ENCODE measurements at places on chromosomes 12 and 14.

- DNase-seq, result no peak
Measured at GRCh38 chr12:42859612-42860011, 270.1 kb upstream of the PRICKLE1 start.

DNA sequence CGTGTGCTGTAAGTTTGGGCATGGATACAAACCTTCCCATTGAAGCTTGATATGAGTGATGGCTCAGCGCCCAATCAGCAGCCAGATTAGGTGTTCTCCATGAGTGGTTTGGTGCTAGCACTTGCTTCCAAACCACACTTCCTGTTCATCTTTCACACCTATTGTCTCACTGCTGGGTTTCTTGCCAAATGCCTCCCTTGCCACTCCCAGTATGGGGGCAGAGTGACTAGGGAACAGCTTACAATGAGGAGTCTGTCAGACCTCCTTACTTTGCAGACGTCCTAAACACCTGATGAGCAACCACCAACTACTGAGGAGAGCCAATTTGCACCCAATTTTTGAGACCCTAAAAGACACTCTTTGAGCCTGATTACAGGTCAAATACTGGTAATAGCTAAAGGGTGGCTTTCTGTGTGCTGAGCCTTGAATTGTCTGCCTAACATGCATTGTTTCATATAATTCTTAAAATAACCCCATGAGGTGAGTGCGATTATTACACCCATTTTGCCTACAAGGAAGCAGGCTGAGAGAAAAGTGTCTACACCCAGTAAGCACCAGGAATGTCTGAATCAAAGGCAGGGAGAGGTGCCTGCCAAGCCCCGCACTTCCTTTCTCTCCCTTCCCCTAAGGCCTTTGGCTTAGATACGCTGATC is 48.4 kb upstream of the FOS start:
- no peak for DNase-seq

DNA sequence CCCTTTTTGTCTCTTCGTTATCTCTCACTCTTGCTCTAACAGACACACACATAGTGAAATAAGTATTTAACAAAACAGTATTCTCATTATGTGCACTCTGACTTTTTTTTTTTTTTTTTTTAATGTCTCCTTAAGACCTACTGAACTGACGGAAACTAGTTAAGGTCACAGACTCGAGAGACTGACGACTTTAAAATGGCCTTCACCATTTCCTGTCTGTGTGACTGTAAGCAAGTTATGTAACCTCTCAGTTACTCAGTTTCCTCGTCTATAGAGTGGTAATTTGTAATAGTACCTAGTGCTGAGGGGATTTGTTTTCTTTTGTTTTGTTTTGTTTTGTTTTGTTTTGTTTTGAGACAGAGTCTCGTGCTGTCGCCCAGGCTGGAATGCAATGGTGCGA is 284.8 kb downstream of the FBXL14 start:
- DNase-seq, result no peak

GRCh38 chr14:102977475-102977874 is 55.0 kb downstream of the AMN start:
- DNase-seq, result no peak

- no peak for DNase-seq
Measured at GRCh38 chr12:40107803-40108620, 2.1 kb upstream of the SLC2A13 start.

GRCh38 chr12:115191342-115191741 is 507.4 kb upstream of the TBX3 start:
- no peak for DNase-seq

DNA sequence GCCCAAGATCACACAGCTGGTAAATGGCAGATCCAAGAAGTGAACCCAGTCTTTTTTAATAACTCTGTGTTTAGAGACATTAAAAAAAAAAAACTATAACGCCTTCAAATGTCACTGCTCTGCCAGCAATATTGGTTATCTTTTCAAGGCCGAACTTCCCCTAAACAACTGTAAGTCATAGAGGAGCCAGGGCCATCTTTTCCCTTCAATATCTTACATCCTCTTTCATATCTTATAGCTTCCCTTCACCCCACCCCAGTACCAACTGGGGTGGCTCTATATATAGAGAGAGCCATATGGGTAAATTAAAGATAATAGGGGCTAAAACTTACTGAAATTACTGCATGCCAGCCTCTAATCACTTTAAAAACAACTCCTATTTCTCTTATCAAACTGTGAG is 100.2 kb downstream of the STAB2 start:
- DNase-seq, result no peak

- DNase-seq, result no peak
Measured at GRCh38 chr14:100286484-100287191, 19.6 kb downstream of the SLC25A29 start.

- peak; percentile 61 for DNase-seq
Measured at GRCh38 chr12:49984476-49985359, 12.0 kb downstream of the AQP6 start.

DNA sequence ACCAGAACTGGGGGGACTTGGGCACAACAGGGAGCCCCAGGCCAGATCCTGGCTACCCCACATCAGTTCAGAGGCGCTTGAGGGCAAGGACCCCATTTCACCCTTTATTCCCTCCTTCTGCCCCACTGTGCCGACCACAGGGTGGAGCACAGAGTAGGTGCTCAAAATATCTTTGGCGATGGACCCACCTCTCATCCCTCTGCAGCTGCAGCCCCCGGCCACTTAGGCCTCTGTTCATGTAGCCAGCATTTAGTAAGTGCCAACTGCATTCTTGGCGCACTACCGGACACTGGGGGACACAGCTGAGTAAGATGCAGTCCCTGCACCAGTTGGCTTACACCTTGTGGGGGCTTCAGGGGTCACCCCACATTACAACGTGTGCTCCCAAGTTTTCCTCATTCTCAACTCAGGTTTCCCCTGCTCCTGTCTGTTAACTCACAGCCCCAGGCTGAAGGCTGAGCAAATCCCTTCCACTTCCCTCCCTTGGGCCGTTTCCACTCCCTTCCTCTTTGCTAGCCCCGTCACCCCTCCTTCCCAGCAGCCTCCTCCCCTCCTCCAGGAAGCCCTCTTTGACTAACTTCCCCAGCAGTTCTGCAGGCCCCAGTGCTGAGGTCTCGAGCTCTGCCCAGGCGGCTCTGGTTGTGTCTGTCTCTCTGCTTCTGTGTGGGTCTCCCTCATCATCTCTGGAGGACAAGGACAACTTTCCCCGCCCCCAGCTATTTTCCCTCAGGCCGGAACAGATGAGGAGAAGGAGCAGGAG is 26.5 kb downstream of the KRT80 start:
- peak; percentile 47 for DNase-seq

DNA sequence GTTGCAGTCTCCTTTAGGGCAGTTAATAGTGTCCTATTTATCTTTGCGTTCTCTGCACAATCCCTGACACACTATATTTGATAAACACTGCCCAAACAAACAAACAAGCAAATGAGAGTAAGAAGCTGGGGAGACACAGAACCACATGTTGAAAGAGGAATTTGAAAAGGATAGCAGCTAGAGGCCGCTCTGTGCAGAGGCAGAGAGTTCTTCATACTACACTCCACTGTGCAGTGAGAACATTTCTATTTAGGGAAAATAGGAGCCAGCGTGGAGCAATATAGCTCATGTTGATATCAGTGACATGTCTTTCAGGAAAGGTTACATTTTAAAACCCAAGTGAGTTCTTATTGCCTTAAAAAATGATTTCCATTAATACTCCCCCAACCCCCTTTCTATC is 140.3 kb upstream of the SEL1L start:
- no peak for DNase-seq

DNA sequence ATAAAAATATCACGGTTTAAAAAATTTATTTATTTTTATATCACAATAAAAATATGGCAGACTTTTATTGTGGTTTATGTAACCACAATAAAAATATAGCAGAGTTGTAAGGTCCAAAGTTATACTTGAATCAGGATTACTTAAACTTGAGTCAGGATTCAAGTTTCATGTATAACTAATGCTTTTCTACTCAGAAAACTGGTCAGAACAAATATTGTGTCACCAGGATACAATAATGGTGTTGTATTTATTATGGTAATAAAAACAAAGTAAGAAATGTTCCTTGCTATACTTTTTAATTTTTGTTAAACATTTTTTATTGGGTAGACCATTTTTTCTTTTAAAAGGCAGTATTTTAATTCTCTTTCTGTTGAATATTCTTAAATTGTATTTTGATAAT is 29.2 kb upstream of the EPS8 start:
- no peak for DNase-seq

DNA sequence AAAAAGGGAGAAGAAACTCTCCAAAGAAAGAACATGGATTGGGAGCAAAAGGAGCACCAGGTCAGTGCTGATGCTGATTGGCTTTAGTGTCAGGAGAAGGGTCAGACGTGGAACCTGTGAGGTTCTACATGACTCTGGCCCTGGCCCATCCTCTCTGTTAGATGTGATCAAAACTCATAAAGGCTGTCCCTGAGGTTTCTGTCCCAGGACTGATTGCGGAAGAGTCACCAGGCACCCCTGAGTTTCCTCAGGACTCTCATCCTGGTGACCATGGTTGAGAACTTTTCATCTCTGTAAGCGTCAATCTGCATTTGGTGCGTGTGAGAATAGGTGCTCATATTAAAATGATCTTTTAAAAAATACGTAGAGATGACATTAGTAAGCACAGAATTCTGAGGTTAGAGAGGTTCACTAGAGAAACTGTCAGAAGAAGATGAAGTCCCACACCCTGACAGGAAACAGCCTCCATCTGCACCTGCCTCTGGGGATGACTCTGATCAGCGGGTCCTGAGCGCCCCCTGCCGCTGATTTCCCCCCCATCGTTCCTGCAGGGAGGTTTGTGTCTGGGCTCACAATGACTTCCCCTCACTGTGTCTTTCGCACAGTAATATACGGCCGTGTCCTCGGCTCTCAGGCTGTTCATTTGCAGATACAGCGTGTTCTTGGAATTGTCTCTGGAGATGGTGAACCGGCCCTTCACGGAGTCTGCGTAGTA is 741.8 kb downstream of the TMEM121 start:
- peak; percentile 74 for DNase-seq

DNA sequence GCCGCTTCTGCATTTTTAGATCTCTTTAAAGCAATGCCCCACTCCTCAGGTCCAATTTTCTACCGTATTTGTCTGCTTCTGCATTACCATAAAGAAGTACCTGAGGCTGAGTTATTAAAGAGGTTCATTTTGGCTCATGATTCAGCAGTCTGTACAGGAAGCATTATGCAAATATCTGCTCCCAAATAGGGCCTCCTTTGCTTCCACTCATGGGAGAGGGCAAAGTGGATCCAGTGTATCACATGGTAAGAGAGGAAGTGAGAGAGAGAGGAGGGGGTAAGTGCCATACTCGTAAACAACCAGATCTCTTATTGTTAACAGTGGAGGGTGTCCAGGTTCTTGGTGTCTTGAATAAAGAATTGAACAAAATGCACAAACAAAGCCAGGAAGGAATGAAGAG is 316.1 kb upstream of the SEL1L start:
- no peak for DNase-seq

DNA sequence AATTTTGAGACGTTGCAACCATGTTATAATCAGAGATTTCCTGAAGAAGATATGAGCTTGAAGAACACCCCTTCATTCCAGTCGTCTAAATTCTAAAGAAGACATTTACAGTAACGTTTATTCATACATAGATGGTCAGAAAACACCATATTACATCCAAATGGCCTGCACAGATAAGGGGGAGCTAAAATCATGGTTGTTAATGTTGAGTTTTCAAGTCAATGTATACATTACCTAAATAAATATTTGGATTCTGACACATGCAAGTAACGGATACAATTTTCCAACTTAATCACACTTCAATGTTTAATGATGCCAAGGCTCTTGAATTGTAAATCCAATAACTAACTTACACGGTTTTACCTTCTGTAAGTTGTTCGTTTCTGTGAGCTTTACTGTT is 318.4 kb downstream of the SLC6A15 start:
- DNase-seq, result no peak

- DNase-seq, result no peak
Measured at GRCh38 chr12:106759526-106760183, 14.8 kb upstream of the RIC8B start.

DNA sequence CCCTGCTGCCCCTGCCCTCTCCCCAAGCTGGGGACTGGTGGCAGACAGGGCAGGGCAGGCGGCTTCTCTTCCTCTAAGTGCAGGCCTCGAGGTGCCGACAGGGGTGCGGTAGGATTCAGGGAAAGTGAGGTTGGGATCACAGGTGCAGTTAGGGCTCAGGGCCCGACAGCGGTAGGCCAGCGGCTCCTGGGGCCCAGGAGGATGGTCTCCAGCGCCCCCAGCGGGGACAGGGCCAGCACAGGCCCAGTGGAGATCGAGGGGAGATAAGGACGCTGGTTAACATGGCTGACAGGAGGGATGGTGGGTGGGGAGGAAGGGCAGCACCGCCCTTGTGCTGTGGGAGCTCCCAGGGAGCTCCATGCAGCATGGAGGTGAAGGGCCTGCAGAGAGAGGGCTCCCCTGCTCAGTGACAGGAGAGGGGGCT is 935 bp upstream of the CRIP1 start:
- DNase-seq, result peak; percentile 92

GRCh38 chr12:91608542-91608941 is 425.9 kb upstream of the DCN start:
- DNase-seq, result no peak

GRCh38 chr12:30913323-30913722 is 13.2 kb upstream of the TSPAN11 start:
- DNase-seq, result no peak

- DNase-seq, result no peak
Measured at GRCh38 chr12:52252728-52253343, 19.8 kb downstream of the KRT7 start.

GRCh38 chr14:81366214-81366613 is 33.9 kb downstream of the STON2 start:
- no peak for DNase-seq

- no peak for DNase-seq
Measured at GRCh38 chr14:19754172-19754571, 10.8 kb downstream of the OR4Q3 start.

DNA sequence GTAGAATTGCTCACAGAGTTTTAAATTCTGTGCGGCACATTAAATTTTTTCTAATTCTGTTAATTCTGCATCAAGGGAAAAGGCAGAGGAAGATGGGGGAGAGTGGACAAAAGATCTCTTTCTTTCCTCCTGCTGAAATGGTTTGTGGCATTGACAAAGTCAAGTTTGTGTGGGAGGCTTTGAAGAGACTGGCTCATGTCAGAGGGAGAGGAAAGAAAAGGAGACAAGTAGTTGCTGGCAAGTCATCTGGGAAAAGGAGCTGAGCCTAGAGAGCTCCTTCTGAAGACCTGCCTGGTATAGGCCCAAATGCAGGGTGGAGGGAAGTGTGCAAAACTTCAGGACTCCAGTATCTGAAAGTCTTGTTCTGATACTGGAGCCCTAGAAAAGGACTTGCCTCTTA is 36.3 kb downstream of the TTLL5 start:
- no peak for DNase-seq

DNA sequence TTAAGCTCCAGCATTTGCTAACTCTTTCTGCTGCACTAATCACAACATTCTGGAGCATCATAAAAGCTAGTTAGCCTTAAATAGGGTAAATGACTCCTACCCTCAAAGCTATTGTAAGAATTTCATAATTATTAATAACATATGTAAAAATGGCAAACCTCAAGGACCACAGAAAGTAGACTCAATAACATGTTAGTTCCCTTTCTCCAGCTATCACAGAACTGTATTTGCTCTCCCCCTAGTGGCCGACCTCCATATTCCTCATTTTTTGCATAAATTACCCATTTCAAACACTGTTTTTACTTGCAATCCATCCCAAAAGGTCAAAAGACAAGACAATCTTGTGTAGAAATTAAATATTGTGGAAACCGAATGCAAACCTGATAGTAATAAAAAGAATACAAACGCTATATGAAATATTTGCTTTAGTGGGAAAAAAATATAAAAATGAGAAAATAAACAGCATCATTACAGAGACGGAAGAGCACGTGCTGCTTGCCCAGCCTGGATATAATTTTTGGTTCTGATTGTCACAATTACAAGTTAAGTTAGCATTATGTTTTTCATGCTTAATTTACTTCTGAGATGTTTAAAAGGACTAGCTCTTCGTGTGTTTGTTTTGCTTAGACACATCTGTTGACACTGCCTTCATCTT is 97.9 kb downstream of the RERGL start:
- peak; percentile 39 for DNase-seq
